ENCODE measurements at places on chromosomes 3 and 15. TPM values are rescaled to one million over a fixed set of nuclear protein-coding genes. Genes with fewer than 3 reads are reported as not detected.

GRCh38 chr15:69344238-69344637 is 45.5 kb downstream of the PAQR5 start:
- no peaks in the 10 kb centered on the region for H3K36me3 ChIP-seq
- H3K27ac ChIP-seq, result no peak overlapping the region
- no peak for DNase-seq
- no peaks in the 10 kb centered on the region for H3K4me1 ChIP-seq

DNA sequence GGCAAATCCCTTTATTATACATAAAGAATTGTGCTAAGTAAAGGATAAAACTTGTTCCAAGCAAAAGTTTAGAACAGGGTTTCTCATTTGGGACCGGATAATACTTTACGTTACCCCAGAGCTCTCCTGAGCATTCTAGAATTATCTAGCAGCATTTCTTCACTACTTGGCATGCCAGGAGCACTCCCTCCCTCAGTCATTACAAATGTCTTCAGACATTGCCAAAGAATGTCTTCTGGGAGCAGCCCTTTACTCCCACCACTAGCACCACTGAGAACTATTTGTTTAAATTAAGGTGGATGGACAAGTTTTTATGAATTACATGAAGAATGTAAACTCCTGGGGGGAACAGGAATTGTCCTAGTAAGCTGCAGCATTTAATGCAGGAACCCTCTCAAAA is 516.4 kb downstream of the GBE1 start:
- H3K36me3 ChIP-seq, result no peaks in the 10 kb centered on the region
- H3K4me1 ChIP-seq, result no peaks in the 10 kb centered on the region
- no peak for DNase-seq

Gene SLC22A14
- not detected for total RNA-seq

Gene ITIH4
- 41.0 TPM for total RNA-seq

DNA sequence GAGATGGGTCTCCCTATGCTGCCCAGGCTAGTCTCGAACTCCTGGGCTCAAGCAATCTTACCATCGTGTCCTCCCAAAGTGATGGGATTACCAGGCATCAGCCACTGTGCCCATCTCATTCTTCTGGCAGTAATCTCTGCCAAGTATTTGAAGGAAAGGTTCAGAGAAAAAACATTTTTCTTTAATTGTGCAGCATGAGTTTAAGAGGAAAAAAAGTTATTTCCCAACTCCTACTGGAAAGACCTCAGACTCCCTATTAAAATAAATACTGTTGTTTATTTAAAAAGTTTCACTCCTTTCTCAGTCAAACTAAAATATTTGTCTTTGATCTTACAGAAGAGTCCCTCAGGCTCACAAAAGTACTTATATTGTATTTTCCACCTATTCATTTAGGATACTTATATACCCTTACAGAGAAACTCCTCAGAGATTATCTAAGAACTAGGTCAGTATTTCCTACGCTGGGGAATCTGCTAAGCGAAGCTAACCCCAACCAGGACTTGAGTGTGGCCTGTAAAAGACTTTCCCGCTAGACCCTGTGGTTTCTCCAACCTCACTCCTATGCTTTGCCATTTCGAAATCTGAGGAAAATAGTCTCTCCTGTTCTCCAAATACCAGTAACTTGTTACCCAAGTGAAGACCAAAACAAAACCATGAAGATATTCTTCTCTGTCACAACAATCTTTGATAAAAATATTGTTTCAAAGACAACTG is 28.7 kb downstream of the WWTR1 start:
- H3K4me3 ChIP-seq, result no peak overlapping the region
- no peak overlapping the region for H3K27ac ChIP-seq
- H3K36me3 ChIP-seq, result no peaks in the 10 kb centered on the region
- peaks cover 10% of the 10 kb centered on the region for H3K27me3 ChIP-seq
- H3K4me1 ChIP-seq, result no peaks in the 10 kb centered on the region

- H3K27me3 ChIP-seq, result no peaks in the 10 kb centered on the region
- DNase-seq, result no peak
- no peaks in the 10 kb centered on the region for H3K4me1 ChIP-seq
- peaks cover 5% of the 10 kb centered on the region for H3K36me3 ChIP-seq
- no peak overlapping the region for H3K27ac ChIP-seq
These were observed 72.5 kb downstream of the OPA1 start for GRCh38 chr3:193665370-193665989.

- H3K4me3 ChIP-seq, result no peak overlapping the region
- H3K27ac ChIP-seq, result no peak overlapping the region
- peaks cover 4% of the 10 kb centered on the region for H3K27me3 ChIP-seq
- no peaks in the 10 kb centered on the region for H3K36me3 ChIP-seq
These were observed 5.6 kb downstream of the COL8A1 start for GRCh38 chr3:99644017-99644416.

GRCh38 chr15:99707473-99708270 is 25.6 kb downstream of the LYSMD4 start:
- H3K27me3 ChIP-seq, result no peaks in the 10 kb centered on the region
- H3K4me3 ChIP-seq, result peak overlapping the region; percentile 24
- no peak for DNase-seq
- H3K4me1 ChIP-seq, result peaks cover 17% of the 10 kb centered on the region
- no peak overlapping the region for H3K27ac ChIP-seq

- H3K27ac ChIP-seq, result no peak overlapping the region
- no peaks in the 10 kb centered on the region for H3K4me1 ChIP-seq
- DNase-seq, result no peak
- no peaks in the 10 kb centered on the region for H3K36me3 ChIP-seq
- H3K27me3 ChIP-seq, result no peaks in the 10 kb centered on the region
These were observed 29.5 kb upstream of the VEPH1 start for GRCh38 chr3:157532529-157533297.

- no peak for DNase-seq
- no peak overlapping the region for H3K27ac ChIP-seq
- no peaks in the 10 kb centered on the region for H3K27me3 ChIP-seq
These were observed 51.8 kb upstream of the NUDT16 start for GRCh38 chr3:131329774-131330173.

DNA sequence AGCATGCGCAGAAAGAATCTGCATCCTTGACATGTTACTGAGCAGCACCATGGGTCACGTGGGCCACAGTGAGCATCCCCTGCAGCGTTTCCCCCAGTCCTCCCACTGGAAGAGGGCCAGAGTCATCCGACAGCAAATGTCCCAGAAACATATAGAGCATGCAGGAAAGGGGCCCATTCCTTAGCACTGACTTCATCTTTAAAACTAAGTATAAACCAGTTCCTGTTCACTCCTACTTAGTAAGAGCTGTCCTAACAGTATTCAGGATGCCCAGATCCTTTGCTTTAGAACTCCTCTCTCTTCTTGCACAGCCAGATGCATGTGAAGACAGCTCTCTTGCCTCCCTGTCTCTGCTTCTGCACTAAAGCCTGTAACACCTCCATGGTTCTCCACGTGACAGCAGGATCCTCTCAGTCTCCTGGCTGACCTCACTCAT is 79.3 kb upstream of the OXTR start:
- DNase-seq, result no peak

- H3K4me1 ChIP-seq, result peaks cover 2% of the 10 kb centered on the region
- no peak for DNase-seq
- H3K4me3 ChIP-seq, result no peak overlapping the region
- H3K27ac ChIP-seq, result no peak overlapping the region
- no peaks in the 10 kb centered on the region for H3K36me3 ChIP-seq
- no peaks in the 10 kb centered on the region for H3K27me3 ChIP-seq
These were observed 16.8 kb downstream of the PLA2G4B start for GRCh38 chr15:41855261-41855961.

DNA sequence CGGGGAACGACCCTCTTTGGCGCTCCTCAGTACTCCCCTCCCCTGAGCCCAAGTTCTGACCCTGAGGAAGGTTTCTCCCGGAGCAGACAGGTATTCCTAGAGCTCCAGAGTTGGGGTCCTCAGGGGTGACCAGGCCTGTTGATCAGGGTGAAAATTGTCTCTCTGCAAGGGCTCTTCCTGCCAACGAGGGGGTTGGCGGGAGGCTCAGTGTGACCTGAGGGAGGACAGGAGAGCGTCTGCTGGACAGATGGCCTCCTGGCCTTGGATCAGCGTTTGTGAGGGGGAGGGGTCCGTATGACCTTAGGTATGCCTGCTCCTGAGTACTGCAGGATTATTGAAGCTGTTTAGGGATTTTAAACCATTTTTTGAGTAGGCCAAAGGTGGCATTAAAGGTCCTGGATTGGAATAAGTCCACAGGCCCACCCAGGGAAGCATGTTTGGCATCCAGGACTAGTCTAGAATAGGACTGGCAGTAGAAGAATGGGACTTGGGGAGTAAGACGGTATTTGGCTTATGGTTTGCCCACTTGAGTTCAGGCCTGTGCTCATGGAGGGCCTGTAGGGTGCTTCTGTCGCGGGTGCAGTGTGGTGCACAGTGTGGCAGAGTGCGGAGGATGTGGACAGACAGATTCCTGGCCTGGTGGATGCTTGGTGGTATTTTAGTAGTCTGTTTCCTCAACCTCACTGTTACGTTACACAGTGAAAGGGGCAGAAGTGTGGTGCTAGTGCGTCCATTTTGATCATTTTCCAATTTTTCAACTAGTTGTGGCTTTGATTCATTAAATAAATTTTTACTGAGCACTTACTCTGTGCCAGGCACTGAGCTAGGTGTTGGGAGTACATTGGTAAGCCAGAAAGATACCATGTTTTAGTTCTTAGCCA is 959 bp downstream of the ZNF592 start:
- H3K27ac ChIP-seq, result peak overlapping the region; percentile 45
- peaks cover 54% of the 10 kb centered on the region for H3K4me1 ChIP-seq
- H3K4me3 ChIP-seq, result peak overlapping the region; percentile 87
- H3K36me3 ChIP-seq, result peaks cover 2% of the 10 kb centered on the region
- H3K27me3 ChIP-seq, result no peaks in the 10 kb centered on the region
- peak; percentile 52 for DNase-seq

Gene TMEM39A
- total RNA-seq, result 38.7 TPM

GRCh38 chr3:50274371-50275104 is 4.3 kb upstream of the LSMEM2 start:
- peaks cover 68% of the 10 kb centered on the region for H3K27me3 ChIP-seq
- no peaks in the 10 kb centered on the region for H3K36me3 ChIP-seq

- H3K27me3 ChIP-seq, result no peaks in the 10 kb centered on the region
- DNase-seq, result no peak
- H3K4me3 ChIP-seq, result no peak overlapping the region
- H3K4me1 ChIP-seq, result no peaks in the 10 kb centered on the region
These were observed 33.8 kb downstream of the EFL1 start for GRCh38 chr15:82228750-82229149.

Gene PCOLCE2
- not detected for total RNA-seq

Gene FBXL22
- 1.6 TPM for total RNA-seq

- H3K4me3 ChIP-seq, result no peak overlapping the region
- no peak for DNase-seq
- no peaks in the 10 kb centered on the region for H3K27me3 ChIP-seq
- no peaks in the 10 kb centered on the region for H3K36me3 ChIP-seq
- H3K27ac ChIP-seq, result no peak overlapping the region
These were observed 392.3 kb downstream of the FEZF2 start for GRCh38 chr3:61981060-61981459.

DNA sequence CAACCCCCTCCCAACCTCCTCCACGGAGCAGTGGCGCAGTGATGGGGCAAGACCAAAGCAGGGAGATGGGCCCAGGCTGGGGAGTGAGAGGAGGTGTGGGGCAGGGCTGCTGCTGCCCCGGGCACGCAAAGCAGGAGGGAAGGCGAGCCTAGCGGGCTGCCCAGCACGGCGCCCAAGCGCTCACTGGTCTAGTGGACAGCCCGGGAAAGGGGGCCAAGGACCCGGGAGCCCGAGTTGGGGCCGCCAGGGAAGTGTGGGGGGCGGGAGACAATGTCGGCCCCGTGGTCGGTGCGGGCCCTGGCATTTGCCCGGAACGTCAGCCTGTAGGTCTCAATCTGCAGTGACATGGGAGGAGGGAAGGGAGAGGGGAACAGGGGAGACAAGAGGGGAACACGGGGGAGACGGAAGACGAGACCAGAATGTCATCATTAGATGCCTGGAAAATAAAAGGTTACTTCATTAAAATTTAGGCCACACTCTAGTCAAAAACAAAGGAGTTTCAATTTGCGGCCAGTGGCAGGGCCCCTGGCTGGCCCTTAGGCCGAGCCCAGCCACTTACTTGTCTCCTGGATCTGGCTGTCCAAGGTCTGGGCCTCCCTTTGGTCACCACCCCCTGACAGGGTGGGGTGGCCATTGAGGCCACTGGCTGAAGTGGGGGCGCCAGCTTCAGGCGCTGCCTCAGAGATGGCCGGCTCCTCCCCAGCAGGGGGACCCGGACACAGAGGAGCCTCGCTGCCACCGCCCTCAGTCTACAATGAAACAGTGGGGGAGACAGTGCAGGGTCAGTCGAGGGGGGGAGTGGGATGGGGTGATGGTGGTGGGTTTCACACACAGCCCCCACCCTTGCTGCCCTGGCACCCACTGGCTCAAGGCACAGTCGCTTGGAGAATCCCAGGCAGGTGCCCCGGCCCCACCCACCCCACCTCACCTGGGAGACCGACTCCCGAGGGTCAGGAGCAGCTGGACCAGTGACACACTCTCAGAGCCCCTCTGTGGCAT is 50.0 kb downstream of the DHX30 start:
- no peaks in the 10 kb centered on the region for H3K4me1 ChIP-seq
- DNase-seq, result no peak
- H3K27ac ChIP-seq, result no peak overlapping the region

DNA sequence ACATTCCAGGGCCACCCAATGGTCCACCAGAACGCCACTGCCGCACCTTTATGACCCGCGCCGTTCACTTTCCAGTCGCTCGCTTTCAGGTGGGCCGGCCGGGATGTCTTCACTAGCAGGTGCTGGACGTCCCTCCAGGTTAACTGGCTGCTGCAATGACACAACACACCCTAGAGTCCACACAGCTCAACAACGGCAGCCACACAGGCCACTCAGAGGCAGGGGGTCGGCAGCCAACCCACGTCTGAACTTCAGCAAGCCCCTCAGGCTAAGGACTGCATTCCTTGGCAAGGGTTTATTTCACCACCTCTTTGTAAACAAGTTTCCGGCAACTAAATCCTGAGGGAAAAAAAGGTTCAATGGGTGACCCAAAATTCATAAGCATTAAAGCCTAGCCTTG is 89.2 kb upstream of the SNRPA1 start:
- DNase-seq, result no peak
- no peaks in the 10 kb centered on the region for H3K36me3 ChIP-seq
- H3K27me3 ChIP-seq, result no peaks in the 10 kb centered on the region
- no peaks in the 10 kb centered on the region for H3K4me1 ChIP-seq

Gene GRM7
- total RNA-seq, result not detected

DNA sequence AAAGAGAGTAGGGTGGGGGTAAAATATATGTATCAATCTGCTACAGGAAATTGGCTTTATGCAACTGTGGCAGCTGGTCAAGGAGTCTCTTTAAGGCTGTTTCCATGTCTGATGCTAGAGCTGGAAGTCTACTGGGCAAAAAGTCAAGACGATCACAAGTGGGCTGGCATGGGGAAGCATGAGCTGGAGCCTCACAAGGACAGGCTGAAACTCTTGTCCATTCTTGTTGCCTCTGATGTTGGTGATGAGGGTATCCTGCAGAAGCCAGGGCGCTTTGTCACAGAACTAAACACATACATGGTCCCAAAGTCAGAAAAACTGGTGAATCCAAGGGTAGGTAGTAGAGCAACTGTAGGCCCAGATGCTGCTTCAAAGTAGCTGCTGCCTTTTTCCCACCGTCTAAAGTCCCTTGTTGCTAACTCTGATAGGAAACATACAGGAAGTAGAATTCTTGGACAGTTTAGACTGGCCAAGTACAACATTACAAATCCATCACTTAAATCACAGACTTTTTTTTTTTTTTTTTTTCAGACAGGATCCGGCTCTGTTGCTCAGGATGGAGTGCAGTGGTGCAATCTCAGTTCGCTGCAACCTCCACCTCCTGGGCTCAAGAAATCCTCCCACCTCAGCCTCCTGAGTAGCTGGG is 54.2 kb downstream of the RPL39L start:
- H3K4me1 ChIP-seq, result peaks cover 3% of the 10 kb centered on the region
- no peaks in the 10 kb centered on the region for H3K36me3 ChIP-seq
- H3K27me3 ChIP-seq, result no peaks in the 10 kb centered on the region
- no peak for DNase-seq
- no peak overlapping the region for H3K4me3 ChIP-seq
